ENCODE measurements at places on chromosomes 1 and 21.

DNA sequence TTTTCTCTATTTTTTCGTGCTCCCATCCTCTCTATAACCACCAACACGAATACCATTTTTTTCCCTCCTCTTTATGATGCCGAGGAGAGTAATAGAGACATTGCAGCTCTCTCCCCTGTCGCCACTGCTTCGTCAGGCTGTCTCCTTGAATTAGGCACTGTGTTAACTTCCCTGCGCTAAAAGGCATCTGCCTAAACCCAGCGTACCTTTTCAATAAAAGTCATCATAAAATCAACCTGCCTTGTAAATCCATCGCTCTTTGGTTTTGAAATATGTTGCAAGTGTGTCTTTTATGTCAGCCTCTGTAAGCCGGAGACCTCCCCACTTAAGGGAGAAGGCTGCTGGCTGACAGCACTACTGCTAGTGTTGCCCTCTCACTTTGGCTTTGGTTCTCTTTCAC, 8.7 kb downstream of the RNF220 start:
- DNase-seq: no peak

- DNase-seq: no peak
Observed at GRCh38 chr21:40080385-40080784, 213.1 kb downstream of the PCP4 start.

GRCh38 chr1:185244015-185244747, 72.9 kb downstream of the IVNS1ABP start:
- DNase-seq: peak; percentile 15

DNA sequence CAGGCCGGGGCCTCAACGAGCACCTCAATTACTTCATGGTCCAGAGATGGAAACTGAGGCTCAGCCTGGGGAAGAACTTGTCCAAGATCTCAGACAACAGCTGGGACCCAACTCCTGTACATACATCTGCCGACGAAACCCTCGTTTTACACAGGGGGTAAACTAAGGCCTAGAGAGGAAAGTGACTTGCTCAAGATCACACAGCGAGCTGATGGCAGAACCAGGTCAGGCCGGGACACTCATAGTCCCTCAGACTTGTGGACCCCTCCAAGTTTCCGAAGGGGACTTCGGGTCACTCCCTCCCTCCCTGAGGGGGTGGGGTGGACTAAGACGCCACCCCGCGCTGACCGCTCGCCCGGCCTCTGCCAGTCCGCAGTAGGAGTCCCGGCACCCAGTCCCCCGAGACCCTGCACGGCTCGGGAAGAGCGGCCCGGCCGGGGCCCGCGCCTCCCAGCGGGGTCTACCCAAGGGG, 430 bp downstream of the WASF2 start:
- no peak for DNase-seq

- DNase-seq: no peak
Observed at GRCh38 chr1:66758241-66758755, 6.0 kb downstream of the DYNLT5 start.

DNA sequence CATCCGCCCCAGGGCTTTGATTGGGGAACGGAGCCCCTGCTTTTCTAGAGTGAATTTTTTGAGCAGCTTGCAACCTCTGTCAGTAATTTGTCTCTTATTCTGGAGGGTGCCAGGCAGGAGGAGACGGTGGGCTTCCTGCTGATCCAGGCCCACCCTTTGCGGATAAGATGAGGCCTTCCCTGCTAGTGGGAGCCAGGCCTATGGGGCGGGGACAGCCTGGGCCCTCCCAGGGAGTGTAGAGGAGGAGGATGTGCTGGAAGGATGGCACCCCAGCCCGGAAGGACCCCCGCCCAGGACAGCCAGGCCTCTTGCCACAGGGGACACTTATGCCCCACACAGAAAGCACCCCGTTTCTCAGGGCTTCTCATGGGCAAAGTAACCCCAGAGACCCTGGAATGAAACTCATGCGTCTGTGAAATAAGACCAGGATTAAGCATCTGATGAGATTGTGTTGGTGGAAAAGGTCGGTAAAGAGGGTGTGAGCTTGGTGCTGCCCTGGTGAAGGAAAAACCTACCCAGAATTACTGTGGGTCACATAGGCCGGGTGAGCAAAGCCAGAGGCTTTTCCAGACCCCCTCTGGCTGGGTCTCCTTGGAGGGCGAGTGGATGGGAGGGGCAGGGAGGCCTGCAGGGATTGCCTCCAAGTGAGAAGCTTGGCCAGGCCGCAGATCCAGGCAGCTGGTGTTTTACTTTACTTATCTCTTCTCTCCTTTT, 118.7 kb downstream of the SIK1 start:
- DNase-seq: no peak

- no peak for DNase-seq
Observed at GRCh38 chr21:44708866-44709425, 2.4 kb downstream of the TSPEAR start.

- DNase-seq: no peak
Observed at GRCh38 chr1:53942127-53942957, 3.2 kb downstream of the IFT25 start.

- DNase-seq: no peak
Observed at GRCh38 chr1:18637962-18638834, 7.6 kb downstream of the PAX7 start.

Data from stimulated activated CD8-positive, alpha-beta memory T cell treated with anti-CD3 and anti-CD28 coated beads, Interleukin-7, amount 100 ng/mL, for 1 hour (primary cell).